SK-N-DZ (cell line): ENCODE measurements at places on chromosomes 2 and 18.

GRCh38 chr2:99660616-99661406, 171.0 kb upstream of the REV1 start:
- DNase-seq, result no peak

DNA sequence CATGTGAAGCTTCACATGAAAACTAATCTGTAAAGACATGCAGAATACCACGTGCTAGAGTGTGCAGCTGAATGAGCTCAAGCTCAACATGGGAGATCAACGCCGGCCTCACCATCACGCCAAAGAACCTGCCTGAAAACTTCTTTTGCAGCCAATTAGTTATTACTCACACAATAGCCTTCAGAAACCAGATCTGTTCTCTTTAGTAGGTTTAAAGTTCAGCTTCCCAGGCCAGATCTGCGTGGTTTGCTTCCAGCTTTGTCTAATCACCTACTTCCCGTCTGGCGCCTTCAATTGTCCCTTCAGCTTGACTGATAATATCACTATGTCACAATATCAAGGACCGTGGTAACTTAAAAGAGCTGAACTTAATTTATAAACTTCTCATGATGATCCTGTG, 68.0 kb upstream of the ZNF236 start:
- DNase-seq, result no peak

DNA sequence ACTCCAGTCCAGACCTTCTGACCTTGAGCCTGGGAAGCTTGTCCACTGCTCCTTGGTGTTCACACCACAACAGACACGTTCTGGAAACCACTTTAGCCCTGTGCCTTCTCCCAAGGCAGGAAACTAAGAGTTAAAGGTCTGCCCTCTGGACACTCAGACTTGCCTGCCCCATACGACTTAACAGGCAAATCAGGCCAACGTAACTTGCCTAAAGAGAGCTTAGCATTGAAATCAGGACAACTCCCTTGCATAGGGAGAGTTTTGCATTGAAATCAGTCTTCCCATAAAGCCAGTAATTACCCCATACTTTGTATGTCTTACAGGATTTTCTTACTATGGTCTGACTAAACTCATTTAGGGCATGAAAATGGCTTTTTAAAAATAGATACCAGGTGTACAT, 18.5 kb downstream of the NFE2L2 start:
- no peak for DNase-seq

- DNase-seq, result no peak
These were observed 63.9 kb upstream of the PHLPP1 start for GRCh38 chr18:62651276-62652056.

- no peak for DNase-seq
These were observed 21.7 kb upstream of the CYTIP start for GRCh38 chr2:157465554-157465953.

DNA sequence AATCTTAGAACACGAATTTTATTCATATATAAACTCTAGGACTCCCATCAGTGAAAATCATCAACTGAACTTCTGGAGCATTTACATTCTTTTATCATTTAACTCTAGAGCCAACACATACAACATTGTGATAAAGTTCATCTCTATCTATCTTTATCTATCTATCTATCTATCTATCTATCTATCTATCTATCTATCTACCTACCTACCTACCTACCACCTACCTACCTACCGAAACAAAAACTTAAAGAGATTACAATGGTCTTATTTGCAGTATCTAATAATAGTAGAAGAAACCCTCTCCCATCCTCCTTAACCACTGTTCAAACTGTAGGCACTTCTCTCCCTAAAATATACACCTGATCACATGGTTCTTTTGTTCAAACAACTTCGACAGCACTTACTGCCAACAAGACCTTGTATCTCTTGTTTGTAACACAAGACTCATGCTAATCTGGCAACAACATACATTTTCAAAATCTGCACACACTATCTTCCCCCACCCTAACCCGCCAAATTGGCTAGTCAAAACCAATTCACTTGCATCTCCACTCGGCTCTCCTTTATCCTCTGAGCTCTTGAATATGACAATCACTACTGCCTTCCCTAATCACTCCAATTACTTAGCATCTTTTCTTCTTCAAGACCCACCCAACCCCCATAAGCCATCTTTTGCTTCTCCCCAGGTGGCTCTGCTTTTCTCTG, 69.0 kb downstream of the GORASP2 start:
- no peak for DNase-seq

GRCh38 chr2:104279646-104280045, 574.3 kb upstream of the POU3F3 start:
- no peak for DNase-seq

GRCh38 chr18:59263661-59264060, 9.6 kb downstream of the RAX start:
- no peak for DNase-seq

DNA sequence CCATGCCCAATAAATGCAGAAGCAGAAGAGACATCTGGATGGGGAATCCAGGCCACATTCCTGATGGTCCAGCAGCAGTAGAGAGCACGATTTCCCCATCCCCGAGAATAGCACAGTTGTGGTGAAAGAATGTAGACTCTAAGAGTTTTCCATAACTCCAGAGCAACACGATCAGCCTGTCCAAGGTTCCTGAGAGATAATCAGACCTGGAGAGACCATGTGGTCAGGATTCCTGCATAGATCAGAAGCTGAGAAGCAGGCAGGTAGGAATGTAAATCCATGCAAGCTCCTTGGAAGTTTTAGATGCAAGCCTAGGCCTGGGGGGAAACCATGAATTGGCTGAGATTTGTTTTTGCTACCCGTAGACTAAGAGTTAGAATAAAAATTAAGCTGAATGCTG, 34.2 kb upstream of the PTPRM start:
- no peak for DNase-seq

DNA sequence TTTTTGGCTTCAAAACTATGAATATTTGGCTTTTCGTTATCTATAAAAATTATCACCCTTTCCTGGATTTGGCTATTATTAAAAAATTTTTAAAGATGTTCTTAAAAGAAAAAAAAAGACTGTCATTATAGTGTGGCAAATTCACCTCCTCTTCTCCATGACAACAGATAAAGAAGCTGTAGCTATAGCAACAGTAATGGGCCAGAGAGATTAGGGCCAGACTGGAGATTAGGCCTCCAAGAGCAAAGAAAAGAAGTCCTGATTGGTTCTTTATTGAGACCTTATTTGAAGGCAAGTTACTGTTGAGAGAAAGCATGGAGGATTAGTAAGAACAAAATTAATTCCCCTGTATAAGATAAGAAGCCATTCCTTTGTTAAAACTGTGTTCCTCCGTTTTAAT, 812.5 kb downstream of the DCC start:
- DNase-seq, result no peak

- DNase-seq, result no peak
These were observed 335.7 kb downstream of the NCKAP5 start for GRCh38 chr2:133232556-133232955.

- no peak for DNase-seq
These were observed 95.1 kb upstream of the CCBE1 start for GRCh38 chr18:59792353-59792752.

GRCh38 chr18:32552421-32553030, 81.8 kb upstream of the GAREM1 start:
- DNase-seq, result peak; percentile 68

GRCh38 chr18:61666876-61667590, 225.8 kb downstream of the RNF152 start:
- no peak for DNase-seq

DNA sequence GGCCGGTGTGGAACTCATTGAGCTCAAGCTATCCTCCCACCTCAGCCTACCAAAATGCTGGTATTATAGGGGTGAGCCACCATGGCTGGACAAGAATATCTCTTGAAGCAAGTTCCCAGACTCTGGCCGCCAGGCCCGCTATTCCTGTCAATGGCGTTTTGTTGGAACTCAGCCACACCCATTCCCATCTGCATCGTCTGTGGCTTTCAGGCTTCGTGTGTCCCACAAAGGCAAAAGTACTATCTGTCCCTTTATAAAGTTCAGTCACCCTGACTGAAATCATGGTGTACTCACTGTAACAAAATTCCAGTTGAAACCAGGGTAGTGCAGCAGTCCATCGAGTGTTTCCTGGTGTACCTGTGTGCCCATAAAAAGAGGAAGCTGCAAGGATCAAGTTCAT, 96.7 kb downstream of the SH3BP4 start:
- DNase-seq, result no peak

GRCh38 chr2:138654146-138654545, 126.0 kb downstream of the NXPH2 start:
- DNase-seq, result no peak

DNA sequence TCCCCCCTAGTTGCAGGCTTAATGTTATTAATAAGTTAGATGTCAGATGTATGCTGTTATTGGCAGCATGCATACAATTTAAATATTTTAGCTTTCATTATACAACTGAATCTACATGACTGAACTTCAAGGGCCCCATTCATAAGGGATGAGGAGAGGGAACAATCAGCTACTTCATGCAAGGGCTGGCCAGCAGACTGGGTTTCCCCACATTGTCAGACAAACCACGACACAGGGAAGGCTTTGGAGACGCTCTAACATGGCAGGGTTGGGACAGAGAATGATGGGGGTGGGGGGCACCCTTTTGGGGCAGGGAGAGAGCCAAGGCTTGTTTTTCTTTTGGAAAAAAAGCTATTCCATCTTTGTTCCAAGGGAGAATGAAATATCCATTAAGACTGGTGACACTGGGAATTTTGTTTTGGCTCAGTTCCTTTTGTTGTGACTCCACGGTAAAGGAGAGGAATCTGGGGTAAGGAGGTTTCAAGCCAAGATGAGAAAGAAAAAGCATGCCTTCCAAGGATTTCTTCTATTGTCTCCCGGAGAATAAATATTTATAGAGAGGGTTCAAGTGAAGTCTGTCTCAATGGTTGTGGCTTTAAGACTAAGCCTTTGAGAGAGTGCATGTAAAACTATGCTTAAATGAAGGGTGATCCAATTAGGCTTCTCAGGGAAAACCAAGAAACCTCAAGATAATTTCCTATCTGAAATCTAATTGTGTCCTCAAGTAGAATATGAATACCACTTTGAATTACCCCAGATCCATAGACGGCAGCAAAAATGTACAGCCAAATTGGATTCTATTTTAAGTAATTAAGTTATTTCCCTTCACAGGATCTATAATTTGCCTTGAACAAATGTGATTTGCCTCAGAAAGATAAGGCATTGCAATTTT, 5.4 kb downstream of the CXCR4 start:
- peak; percentile 95 for DNase-seq

DNA sequence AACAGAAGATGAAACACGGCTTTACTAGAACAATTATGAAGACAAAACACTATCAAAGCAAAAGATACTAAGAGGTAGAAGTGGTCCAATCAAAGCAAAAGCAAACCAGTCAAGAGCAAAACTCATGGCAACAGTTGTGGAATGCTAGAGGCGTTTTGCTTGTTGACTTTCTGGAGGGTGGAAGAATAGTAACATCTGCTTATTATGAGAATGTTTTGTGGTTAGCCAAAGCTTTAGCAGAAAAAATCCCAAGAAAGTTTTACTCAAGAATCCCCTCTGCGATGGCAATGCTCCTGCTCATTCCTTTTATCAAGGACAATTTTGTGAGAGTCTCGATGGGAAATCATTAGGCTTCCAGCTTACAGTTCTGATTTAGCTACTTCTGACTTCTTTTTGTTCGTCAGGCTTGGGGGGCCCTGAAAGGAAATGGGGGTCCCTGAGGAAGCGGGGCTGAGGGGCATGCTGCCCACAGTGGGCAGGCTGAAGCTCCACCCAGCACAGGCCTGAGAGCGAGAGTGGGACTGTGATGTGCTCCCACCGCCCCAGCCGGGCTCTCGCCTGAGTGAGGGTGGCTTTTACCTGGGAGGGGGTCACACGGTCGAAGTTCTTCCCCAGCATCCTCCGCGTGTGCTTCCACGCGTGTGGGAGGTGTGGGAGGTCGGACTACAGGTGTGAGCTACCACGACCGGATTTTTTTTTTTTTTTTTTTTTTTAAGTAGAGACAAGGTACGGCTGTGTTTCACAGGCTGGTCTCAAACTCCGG, 49.0 kb upstream of the MC4R start:
- DNase-seq, result no peak

GRCh38 chr2:238634701-238635357, 208.1 kb downstream of the ASB1 start:
- DNase-seq, result no peak

DNA sequence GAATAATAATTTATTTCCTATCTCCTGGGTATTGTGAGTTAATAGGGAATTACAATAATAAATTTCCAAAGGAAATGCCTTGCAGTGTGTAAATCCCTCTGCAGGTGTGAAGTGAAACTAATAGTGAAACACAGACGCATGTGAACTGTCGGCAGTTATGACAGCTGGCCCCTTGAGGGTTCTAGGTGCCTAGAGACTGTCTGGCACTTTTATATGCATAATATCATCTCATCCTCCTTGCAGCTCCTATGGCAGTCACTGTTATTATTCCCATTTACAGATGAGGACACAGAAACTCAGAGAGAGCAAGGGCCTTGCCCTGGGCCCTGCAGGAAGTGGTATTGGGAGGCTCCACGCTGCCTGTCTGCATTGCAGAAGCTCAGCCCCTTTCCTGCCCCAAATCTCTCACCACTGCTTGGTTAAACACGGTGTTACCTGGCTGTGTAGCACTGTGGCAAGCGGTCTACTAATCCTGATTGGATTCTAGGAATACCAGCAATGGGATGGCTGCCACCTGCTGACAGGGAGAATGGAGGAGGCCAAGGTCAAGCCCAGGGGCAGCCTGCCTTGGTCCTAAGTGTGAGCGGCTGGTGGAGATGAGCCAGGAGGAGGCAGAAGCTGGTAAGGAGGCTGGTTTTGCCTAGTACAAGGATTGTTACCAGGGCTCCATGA, 32.8 kb upstream of the ACKR3 start:
- no peak for DNase-seq

GRCh38 chr2:36859366-36859792, 107.0 kb downstream of the STRN start:
- DNase-seq, result no peak

- no peak for DNase-seq
These were observed 417.6 kb upstream of the MEX3C start for GRCh38 chr18:51614967-51615571.

DNA sequence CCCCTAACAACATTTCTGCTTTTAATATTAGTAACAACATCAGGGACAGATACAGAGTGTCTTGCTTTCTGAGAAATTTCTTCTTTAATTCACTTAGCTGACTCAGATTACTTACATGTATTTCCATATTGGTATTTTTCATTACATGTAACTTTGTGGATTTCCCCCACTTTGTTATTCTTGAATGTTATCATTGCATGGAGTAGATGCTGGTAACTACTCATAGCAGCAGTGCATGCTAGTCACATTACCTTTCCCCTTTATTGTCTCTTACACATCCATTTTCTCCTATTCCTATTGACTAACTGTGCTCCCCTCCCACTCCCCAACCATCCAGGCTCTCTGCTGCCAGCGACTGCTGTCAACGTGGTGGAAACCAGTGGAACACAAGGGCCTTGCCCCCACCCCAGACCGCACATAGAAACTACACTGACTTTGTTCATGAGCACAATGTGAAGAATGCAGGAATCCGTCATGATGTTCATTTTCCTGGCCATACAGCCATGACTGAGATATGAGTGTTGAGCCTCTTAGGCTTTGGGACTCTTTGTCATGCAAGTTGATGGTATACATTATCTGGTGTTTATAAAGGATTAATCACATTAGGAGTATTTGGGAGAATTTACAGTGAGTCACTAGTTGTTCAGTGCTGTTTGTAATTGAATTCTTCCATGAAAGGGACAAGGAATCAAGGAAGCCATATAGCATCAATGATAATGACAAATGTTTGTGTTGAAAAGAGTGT, 91.0 kb downstream of the EPB41L5 start:
- DNase-seq, result no peak

- DNase-seq, result no peak
These were observed 63.8 kb upstream of the MSH6 start for GRCh38 chr2:47719099-47719498.
